ENCODE measurements at places on chromosomes 13 and 19.

- peak; percentile 51 for DNase-seq
Measured at GRCh38 chr13:34900288-34900739, 41.8 kb upstream of the NBEA start.

DNA sequence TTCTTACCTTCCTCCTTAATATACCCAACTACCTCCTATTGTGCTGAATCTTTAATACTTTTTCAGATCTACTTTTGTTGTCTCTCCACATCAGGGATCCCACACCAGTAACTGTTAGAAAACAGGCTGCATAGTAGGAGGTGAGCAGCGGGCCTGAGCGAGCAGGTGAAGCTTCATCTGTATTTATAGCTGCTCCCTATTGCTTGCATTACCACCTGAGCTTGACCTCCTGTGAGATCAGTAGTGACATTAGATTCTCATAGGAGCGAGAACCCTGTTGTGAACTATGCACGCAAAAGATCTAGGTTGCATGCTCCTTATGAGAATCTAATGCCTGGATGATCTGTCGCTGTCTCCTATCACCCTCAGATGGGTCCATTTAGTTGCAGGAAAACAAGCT, 279.8 kb downstream of the DIAPH3 start:
- no peak for DNase-seq

- DNase-seq: no peak
Measured at GRCh38 chr13:102863590-102863989, 17.8 kb downstream of the ERCC5 start.

GRCh38 chr13:66410314-66410713, 819.8 kb downstream of the PCDH9 start:
- no peak for DNase-seq

- peak; percentile 70 for DNase-seq
Measured at GRCh38 chr19:3403489-3404323, 37.3 kb downstream of the NFIC start.

All from H7 (cell line).